ENCODE measurements at places on chromosomes 13 and 19.

GRCh38 chr13:25981060-25981459 lies 70.8 kb downstream of the SHISA2 start:
- DNase-seq, result no peak

DNA sequence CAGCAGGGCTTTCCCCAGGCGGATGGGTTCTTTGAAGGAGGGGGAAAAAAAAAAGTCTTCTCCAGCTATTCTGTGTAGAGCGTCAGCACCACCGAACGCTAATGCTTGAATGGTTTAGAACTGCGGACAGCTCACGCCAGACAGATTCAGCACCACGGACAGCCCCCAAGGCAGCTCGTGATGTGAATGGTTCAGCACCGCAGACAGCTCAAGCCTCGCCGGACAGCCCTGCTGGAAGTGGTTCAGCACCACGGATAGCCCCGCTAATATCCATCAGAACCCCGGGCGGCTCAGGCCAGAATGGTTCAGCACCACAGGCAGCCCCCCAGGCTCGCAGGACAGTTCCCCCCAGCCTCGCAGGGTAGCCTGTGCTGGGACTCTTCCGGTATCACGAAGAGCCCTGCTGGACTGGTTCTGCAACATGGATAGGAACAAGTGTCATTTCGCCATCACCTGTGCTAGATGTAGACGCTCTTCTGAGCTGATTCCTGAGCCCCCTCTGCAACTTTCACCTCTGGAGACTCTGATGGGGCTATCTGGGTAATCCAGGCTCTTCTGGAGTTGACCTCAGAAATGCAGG lies 4.9 kb upstream of the SMIM17 start:
- DNase-seq, result no peak

DNA sequence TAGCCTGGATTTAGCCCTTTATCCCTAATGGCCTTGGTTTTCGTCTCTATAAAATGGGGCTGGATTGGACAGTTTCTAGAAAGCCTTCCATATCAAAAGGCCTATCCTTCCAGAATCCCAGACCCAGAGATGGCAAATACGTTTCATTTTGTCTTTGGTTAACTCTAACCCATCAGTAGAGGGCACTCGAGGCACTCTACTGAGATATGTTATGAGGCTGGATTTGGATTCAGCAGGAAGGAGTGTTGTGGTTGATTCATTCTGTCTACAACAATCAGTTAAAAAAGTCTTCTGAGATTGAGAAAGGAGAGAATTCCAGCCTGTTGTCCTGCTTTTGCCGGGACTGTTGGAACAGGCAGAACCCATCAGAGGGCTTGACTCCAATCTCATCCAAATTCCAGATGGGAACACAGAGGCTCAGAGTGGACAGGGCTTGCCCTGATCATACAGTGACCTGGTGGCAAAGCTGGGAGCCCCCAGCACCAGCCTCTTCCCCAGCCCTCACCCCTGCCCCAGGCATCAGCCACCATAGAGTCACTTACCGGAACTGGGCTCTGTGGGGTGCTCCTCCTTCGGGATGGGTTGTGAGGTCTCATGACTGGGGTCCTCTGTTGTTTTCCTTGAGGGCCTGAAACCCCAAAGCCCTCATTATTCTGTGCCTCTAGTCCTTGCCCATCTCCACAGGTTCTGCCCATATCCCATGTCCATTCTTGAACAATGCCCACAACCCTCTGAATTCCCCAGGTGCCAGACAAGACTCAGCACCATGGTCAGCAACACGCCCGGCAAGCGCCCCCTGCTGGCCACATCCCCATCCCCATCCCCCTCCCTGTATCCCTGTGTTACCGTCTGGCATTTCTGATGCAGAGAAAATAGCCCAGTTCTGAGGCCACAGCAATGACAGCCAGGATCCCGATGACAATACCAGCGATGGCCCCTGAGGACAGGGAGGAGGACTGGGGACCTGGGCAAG lies 12.3 kb upstream of the ZNF180 start:
- DNase-seq, result peak; percentile 5

- peak; percentile 42 for DNase-seq
Measured at GRCh38 chr19:1401138-1401888, at the start of gene GAMT. Gene GAMT (minus strand): TSS chr19:1401542. CDS start chr19:1401476, 66 bp downstream.

DNA sequence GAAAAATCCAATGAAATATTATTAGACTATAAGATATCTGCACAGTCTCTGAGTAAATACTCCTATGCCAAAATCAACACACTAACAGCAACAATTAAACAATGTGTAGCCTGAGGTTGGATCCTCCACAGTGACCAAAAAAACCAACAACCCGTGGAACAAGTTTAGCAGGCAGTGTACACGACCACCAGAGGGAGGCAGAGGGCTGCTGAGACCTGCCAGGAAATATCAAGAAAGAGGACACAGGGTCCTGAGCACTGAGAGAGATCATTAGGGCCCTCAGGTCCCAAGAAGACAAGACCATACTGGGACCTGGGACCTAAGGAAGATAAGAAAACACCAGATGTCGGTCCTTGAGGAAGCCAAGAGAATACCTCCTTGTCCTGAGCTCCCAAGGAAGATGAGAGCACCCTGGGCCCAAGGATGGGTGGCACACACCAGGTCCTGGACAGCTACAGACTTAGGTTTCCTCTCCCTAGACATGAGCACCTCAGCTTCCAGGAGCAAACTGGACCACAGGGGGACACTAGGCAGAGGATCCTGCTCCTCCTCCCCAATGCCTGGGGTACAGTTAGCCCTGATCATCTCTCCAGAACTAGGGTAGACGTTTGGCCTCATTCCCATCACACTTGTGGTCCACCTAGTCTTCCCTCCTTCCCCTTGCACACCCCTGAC lies 822 bp upstream of the ZNF274 start:
- peak; percentile 25 for DNase-seq

DNA sequence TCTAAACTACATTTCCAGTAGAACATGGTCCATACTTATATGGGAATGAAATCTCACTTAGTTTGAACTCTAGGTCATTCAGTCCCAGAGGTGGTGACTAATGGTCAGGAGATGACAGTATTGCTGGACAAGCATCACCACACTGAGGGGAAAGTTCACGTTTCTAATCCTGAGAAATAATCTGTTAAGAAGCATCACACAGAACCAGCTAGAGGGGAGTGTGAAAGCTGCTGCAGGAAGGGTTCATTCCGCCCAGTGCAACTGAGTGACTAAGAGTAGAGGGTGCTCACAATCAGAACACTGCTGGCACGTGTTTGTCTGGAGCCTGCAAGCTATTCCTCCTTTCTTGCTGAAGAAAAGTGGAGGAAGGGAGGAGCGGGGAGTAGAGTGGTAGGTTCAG lies 2.7 kb downstream of the COL4A1 start:
- no peak for DNase-seq

- no peak for DNase-seq
Measured at GRCh38 chr13:80149736-80150135, 191.2 kb downstream of the SPRY2 start.

GRCh38 chr19:11361037-11361770 lies 6.0 kb downstream of the PLPPR2 start:
- no peak for DNase-seq

DNA sequence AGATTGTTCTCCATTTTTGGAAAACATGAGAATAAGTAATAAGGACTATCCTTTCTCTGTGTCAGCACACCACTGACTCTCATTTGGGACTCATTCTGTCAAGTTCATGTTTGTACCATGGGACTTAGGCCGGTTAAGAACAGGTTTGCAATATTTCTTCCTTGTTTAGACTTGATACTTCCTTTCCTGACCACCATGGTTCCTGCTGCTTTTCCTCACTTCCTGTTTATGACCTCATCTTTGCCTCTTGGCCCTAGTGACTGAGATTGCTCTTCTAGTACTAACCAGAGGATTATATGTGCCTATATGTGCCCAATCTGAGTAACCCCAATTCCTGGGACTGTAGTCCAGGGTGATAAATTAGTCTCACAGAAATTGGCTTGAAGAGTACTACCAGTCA lies 32.5 kb upstream of the NDFIP2 start:
- no peak for DNase-seq

All from NCI-H1436 (cell line).